ENCODE measurements at places on chromosomes 6 and 20. TPM values are rescaled to one million over a fixed set of nuclear protein-coding genes. Genes with fewer than 3 reads are reported as not detected.

UST gene
- 8.1 TPM for total RNA-seq

TRIM40 gene
- total RNA-seq, result not detected

CST5 gene
- not detected for total RNA-seq

SIRPG gene
- 16.8 TPM for total RNA-seq

TTBK1 gene
- total RNA-seq, result 0.65 TPM

STMND1 gene
- not detected for total RNA-seq

BPIFB2 gene
- total RNA-seq, result not detected

KCNK15 gene
- total RNA-seq, result 0.30 TPM

APOBEC2 gene
- total RNA-seq, result not detected

OR2H2 gene
- not detected for total RNA-seq

FAM8A1 gene
- 3.8 TPM for total RNA-seq

PPP1R10 gene
- 92.9 TPM for total RNA-seq

SEL1L2 gene
- not detected for total RNA-seq

TREML2 gene
- 2.3 TPM for total RNA-seq

PHF3 gene
- 41.4 TPM for total RNA-seq

CSNK2B gene
- 329 TPM for total RNA-seq

OSBPL2 gene
- 21.2 TPM for total RNA-seq

MATN4 gene
- total RNA-seq, result 0.32 TPM

TCP11 gene
- total RNA-seq, result not detected

SRSF12 gene
- total RNA-seq, result 0.82 TPM

ZNF165 gene
- total RNA-seq, result 1.7 TPM
